Naive thymus-derived CD8-positive, alpha-beta T cell (primary cell): ENCODE measurements at places on chromosomes 12 and 14.
A peak's percentile ranks its signal among the peaks of the same experiment; 100 is the strongest.

GRCh38 chr12:16030744-16031143 lies 119.6 kb downstream of the DERA start:
- DNase-seq = no peak

GRCh38 chr12:64669270-64669842 lies 59.1 kb downstream of the RASSF3 start:
- no peak for DNase-seq

GRCh38 chr14:76917745-76918255 lies 91.6 kb downstream of the LRRC74A start:
- DNase-seq = no peak

GRCh38 chr14:103522649-103523574 lies at the start of gene CKB:
CKB (minus strand) TSS chr14:103522830; CDS start chr14:103522493, 337 bp downstream.
- no peak for DNase-seq

DNA sequence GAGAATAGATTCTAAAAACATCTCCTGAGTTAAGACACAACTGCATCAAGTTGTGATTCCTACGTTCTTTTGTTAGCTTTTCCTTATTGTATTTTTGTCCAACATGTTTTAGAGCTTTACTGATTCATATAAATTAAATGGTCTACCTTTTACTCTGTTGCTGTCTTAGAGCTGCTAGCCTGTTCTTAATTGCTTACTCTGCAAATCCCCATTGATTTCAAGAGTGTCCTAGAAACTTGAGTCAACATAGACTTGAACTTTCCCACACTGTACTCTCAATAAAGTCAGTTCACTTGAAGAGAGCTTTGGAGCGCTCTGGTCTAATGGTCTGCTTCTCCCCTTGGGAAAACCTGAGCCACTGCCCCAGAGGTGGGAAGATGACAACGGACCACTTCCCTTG lies 343.9 kb downstream of the CCER1 start:
- DNase-seq = no peak

DNA sequence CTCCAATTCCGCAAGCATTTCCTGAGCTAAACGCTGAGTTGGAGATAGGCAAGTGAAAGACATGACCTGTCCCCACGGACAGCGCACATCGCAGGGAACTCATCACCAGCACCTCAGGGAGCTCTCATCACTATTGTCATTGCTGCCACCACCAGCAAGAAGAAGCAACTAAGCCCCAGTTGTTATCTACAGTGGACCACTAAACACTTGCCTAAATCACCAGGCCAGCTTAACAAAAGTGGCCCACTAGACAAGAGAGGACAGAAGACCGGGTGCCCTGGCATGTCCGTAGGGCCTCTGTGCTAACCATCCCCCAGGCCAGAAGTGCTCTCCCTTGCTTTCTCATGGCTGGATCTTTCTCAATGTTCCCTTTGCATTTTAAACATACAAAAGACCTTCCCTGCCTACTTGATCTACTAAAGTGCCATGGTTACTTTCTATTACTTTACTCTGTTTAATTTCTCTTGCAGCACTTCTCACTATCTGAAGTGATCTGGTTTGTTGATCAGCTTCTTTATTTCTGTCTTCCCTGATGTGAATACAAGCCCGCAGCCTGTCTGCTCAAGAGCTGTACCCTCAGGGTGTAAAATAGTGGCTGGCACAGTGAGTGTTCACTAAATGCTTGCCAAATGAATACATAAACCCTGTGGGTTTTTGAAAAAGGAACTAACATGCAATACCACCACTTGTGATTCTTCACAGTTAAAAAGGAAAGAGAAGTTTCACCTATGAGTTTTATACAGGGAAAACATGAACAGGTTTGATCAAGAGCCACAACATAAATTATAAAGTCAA lies 60.9 kb upstream of the RFLNA start:
- DNase-seq = no peak

- peak; percentile 38 for DNase-seq
These were observed 4.2 kb upstream of the TNS2 start for GRCh38 chr12:53045696-53046045.

GRCh38 chr12:23949348-23950209 lies at the start of gene SOX5:
SOX5 (minus strand) TSS chr12:23949670; CDS start chr12:23949601, 69 bp downstream.
- no peak for DNase-seq

GRCh38 chr12:30877105-30877875 lies 49.3 kb upstream of the TSPAN11 start:
- no peak for DNase-seq

DNA sequence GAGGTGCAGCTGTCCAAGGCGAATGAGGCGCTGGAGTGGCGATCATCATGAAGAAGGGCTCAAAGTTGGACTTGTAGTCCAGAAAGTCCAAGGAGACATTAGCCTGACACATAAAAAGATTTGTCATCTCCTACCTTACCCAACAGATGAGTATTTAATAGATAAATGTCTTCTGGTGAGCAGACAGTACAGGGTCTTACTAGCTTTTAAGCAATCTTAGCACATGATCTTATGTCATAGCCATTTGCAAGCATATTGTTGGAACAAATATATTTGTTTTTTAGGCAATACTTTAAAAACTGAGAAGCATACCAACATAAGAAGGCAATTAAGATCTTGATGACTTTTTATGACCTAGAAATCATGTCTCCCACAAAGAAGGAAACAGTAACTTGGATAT lies 16.0 kb downstream of the GNS start:
- no peak for DNase-seq
